ENCODE measurements at places on chromosomes 3 and 15. TPM values are rescaled to one million over a fixed set of nuclear protein-coding genes. Genes with fewer than 3 reads are reported as not detected.

TM6SF1 gene
- 1.1 TPM for total RNA-seq

ATP10A gene
- total RNA-seq, result not detected

IL12A gene
- total RNA-seq, result 0.25 TPM

CPNE9 gene
- total RNA-seq, result not detected

FYTTD1 gene
- 51.2 TPM for total RNA-seq

ZNF80 gene
- total RNA-seq, result not detected

LEKR1 gene
- 1.6 TPM for total RNA-seq

KCNMB3 gene
- total RNA-seq, result 0.52 TPM

CASR gene
- not detected for total RNA-seq

IDH2 gene
- 78.0 TPM for total RNA-seq

PLCD1 gene
- 2.4 TPM for total RNA-seq

RTP3 gene
- total RNA-seq, result 0.20 TPM

ADAMTSL3 gene
- total RNA-seq, result not detected

- peak; percentile 12 for DNase-seq
Observed at GRCh38 chr3:115974940-115975339, 351.6 kb downstream of the GAP43 start.

DNA sequence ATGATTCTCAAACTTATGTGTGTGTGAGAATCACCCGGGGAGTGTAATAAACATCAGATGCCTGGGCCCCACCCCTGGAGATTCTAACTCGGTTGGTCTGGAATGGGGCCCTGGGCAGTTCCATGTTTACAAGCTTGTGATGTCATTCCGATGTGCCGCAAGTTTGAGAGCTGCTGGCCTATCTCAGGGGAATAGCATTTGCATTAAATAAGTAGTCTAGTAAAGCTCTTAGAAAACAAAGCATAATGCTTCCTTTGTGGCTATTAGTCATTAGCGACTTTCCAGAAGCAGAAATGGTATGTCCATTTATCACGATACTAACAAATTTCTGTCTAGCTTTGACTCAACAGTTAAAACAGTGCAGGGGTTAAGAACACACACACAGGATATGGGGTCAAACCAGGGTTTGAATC lies 20.9 kb downstream of the PGBD4 start:
- peak; percentile 96 for DNase-seq

- DNase-seq, result no peak
Observed at GRCh38 chr3:15769256-15769915, 28.4 kb downstream of the ANKRD28 start.

- peak; percentile 31 for DNase-seq
Observed at GRCh38 chr3:123194552-123194951, 7.2 kb upstream of the SEC22A start.

- DNase-seq, result no peak
Observed at GRCh38 chr15:75235760-75236729, 22.1 kb upstream of the GOLGA6C start.

DNA sequence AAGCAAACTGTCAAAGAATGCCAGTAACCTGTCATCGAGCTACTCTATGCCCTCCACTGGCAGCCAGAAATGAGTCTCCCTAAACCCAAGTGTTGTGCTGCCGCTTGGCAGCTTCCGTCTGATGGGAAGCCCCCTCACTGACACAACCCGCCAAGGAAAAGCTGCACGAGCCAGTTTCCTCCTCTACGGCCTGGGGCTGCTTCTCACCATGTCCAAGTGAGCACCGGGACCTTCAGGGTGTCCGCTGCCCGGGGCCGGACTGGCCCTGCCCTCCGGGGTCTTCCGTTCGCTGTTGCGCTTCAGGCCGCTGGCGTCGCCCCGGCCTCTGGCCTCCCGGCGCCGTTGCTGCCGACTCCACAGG lies 490 bp downstream of the TOMM70 start:
- DNase-seq, result peak; percentile 64

DNA sequence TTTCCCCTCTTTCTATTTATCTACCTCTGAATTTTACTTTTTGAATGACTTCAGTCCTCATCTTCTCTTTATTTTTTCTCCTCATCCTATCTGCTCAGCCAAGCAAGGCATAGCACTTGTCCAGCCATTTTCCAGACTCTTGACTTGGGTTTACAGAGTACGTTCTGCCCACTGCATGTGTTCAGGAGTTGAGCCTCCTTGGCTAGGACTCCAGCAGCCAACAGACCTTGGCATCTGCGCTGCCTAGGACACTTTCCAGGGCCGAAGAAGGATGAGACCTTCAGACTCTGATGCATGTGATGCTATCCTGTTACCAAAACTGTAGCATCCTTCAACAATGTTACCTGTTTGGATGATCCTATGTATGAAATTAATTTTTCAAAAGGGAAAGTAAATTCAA lies 59.7 kb downstream of the HES1 start:
- DNase-seq, result no peak

GRCh38 chr3:60133269-60134162 lies 1083.7 kb upstream of the CFAP20DC start:
- no peak for DNase-seq

- peak; percentile 91 for DNase-seq
Observed at GRCh38 chr3:170563712-170564423, 22.0 kb downstream of the SLC7A14 start.

DNA sequence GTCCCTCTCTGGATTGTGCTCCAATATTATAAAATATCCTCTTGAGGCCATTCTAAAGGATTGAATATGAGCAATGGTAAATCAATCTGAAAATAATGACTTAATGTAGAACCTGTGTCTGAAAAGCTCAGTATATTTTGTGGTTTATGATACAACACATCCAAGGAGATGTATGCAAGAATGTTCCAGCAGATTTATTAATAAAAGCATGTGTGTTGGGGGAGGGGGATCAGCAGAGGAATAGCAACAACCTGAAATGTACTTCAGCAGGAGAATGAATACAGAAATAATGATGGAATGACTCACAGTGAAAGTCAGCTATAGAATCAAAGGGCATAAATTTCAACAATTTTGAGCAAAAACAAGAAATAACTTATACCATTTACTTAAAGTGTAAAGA lies 56.7 kb upstream of the NUDT16 start:
- no peak for DNase-seq

DNA sequence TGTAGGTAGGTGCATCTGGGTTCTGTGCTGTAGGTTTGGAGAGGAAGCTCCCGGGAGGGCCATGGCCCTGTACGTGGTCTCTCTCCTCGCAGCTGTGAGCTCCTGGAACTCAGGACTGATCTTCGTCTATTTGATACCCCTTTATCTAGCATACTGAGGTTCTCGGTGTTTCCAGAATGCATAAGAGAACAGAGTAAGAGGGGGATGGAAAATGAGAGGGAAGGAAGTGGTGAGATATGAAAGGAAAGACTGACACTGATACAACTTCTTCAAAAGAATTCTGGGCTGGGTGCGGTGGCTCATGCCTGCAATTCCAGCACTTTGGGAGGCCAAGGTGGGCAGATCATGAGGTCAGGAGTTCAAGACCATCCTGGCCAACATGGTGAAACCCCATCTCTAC lies 90.7 kb downstream of the CHRD start:
- DNase-seq, result no peak

- DNase-seq, result peak; percentile 32
Observed at GRCh38 chr15:73996939-73997338, 2.4 kb downstream of the PML start.

- DNase-seq, result peak; percentile 68
Observed at GRCh38 chr3:147410526-147411237, 1.5 kb downstream of the ZIC1 start.

GRCh38 chr15:90190606-90191343 lies 10.4 kb upstream of the SEMA4B start:
- no peak for DNase-seq

DNA sequence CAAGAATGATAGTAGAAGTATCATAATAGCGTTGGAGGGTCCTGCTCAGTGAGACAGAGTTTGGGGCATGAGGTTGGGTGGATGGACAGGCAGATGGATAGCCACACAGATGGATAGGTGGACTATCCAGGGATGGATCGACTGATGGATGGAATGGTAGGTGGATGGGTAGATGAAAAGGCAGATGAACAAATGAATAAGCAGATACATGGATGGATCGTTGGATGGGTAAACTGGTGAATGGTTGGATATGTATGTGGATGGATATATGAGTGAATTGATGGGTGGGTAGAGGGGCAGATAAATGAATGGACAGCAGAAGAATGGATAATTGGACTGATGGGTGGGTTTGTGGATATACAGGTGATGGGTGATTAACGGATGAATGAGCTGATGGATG lies 9.5 kb downstream of the CPNE9 start:
- no peak for DNase-seq

DNA sequence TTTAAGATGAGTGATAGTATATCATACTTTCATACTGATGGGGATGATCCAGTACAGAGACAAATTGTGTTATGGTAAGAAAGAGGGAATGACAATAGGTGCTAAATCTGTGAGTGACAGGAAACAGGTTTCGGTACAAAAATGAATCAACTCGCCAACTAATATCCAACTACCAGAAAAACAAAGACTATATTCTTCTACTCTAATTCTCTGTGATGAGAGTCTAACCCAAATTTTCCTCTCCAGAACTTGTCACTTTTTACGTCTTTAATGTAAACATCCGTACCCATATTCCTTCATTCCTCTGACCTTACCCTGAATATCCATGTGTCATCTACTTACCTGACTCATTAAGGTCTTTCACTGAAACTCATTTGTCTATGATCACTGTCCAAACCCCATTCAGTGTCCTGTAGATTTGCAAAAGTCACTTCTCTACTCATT lies 39.6 kb downstream of the SCAPER start:
- DNase-seq, result no peak
